Aorta (tissue), 5 donors: ENCODE measurements at places on chromosomes 1 and 21. TPM values are rescaled to one million over a fixed set of nuclear protein-coding genes. Genes with fewer than 3 reads are reported as not detected.

LCE2A gene
- total RNA-seq = not detected

CCDC190 gene
- 1.6 TPM for total RNA-seq

RAD54L gene
- total RNA-seq = 1.6 TPM

AADACL4 gene
- total RNA-seq = not detected

DCST1 gene
- total RNA-seq = 0.26 TPM

RNF220 gene
- total RNA-seq = 56.5 TPM

ZNF695 gene
- total RNA-seq = not detected

MATN1 gene
- total RNA-seq = not detected

RXRG gene
- total RNA-seq = 2.2 TPM

SLC6A9 gene
- 5.5 TPM for total RNA-seq
